ENCODE measurements at places on chromosomes 5 and 9.
A peak's percentile ranks its signal among the peaks of the same experiment; 100 is the strongest.

- no peak for DNase-seq
These were observed 24.1 kb upstream of the CACNA1B start for GRCh38 chr9:137853392-137853995.

DNA sequence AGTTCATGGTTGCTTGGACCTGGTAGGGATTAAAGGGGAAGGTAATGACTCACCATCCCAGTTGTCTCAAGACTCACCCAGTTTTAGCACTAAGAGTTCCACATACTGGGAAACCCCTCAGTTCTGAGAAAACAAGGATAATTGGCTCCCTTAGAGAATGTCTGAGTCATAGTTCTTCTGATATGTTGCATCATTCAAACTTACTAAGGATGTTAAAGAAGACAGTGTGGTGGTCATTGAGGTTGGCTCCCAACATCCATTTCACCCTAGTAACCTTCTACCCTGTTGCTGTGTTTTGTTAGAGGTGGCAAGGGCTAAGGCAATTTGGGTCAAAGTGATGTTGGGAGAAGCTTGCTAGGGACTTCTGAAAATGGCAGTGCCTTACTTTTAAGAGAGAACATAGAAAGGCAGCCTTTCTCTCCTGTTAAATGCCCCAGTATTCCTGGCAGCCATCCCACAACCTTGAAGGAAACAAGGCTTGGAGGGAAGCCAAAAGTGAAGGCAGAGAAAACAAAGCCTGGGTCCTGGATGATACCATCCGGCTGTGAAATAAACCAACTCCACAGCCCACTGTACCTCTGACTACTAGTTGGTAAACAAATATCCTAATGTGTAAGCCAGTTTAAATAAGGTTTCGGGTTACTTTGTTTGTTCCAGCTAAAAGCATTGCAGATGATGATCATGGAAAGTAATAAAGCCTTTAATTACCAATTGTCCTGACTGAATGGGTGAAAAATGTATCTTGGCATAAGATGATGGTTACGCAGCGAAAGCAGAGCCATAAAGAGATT lies 80.4 kb upstream of the ADAMTSL1 start:
- DNase-seq = peak; percentile 82

DNA sequence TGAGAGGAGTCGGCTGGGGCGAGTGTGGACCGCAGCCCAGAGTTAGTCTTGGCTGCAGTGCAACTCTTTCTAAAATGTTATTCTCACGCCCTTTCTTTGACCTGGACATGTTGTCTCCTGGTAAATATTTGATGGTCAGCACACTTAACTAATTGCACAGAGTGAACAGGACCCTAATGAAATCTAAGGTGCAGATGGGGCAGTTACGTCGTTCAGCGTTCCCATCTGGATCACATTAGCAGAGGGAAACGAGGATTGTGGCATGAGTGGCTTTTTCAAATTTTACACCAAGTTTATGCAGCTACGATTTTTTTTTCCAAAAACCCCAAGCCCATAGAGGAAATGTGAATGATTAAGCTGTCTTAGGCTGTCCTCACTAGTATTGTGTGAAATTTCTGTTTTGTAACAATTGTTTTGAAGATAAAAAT lies 483 bp downstream of the C9orf85 start:
- DNase-seq = no peak

DNA sequence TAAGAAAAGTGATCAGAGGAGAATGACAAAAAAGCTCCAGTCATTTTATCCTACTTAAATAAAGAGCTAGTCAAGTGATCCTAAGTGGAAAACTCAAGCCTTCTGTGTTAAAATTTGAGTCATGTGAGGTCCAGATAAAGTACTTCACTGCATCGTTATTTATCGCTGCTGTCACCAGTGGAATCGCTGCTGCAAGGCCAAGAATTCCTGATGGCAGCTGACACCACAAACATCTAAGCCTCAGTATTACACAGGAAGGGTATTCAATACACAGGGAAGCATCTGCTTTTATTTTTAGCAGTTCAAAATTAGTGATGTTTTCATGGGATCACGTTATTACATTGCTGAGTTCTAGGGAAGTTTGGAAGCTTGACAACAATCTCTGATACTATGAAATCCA lies 190.3 kb downstream of the GOLPH3 start:
- no peak for DNase-seq

DNA sequence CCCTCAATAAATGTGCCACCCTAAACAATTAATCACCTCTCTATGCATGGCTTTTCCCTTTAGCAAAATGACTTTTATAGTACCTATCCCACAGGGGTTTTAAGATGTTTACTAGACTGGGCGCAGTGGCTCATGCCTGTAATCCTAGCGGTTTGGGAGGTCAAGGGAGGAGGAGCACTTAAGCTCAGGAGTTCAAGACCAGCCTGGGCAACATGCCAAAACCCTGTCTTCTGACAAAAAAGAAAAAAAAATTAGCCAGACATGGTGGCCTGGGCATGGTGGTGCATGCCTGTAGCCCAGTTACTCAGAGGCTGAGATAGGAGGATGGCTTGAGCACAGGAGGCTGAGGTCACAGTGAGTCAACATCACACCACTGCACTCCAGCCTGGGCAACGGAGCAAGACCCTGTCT lies 13.5 kb downstream of the SH3TC2 start:
- no peak for DNase-seq

DNA sequence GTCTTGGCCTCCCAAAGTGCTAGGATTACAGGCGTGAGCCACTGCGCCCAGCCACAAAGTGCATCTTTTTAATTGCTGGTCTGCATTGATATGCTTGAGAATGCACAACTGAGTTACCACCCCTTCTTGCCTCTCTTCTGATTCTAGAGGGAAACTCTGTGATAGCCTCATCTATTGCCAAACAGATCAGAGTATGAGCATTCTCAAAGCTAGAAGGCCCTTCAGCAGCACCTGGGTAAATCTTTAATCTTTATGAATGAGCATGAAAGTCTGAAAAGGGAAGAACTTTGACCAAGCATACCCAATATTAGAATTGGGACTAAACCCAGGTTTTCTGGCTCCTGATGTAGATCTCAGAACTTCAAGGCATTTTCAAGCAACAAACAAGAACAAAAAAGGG lies 298.3 kb upstream of the TNC start:
- DNase-seq = no peak

All from testis (tissue), 5 donors.